H9 (cell line): ENCODE measurements at places on chromosomes 4 and X. TPM values are rescaled to one million over a fixed set of nuclear protein-coding genes. Genes with fewer than 3 reads are reported as not detected.

DNA sequence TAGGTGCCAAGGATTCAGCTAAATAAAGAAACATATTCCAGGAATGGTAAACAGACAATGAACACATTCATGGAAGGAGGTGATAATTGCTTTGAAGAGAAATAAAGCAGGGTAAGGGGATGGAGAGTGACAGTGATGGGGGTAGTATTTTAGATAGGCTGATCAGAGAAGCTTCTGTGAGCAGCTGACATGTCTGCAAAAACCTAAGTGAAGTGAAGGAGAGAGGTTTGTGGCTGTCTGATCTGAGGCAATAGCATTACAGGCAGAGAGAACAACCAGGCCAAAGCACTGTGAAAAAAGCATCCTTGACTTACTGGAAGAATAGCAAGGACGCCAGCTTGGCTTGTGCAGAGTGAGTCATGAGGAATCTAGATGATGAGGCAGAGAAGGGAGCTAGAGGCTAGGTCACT, 271.9 kb upstream of the GATB start:
- DNase-seq: no peak
- no peak overlapping the region for H3K27ac ChIP-seq

DNA sequence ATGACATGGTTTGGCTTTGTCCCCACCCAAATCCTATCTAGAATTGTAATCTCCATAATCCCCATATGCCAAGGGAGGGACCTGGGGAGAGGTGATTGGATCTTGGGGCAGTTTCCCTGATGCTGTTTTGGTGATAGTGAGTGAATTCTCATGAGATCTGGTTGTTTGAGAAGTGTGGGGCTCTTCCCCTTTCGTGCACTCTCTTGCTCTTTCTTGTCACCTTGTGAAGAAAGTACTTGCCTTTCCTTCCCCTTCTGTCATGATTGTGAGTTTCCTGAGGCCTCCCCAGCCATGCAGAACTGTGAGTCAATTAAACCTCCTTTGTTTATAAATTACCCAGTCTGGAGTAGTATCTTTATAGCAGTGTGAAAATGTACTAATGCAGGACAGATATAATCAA, 36.4 kb upstream of the FREM3 start:
- no peak overlapping the region for H3K27ac ChIP-seq
- no peak overlapping the region for H3K4me3 ChIP-seq
- no peaks in the 10 kb centered on the region for H3K27me3 ChIP-seq
- H3K36me3 ChIP-seq: no peaks in the 10 kb centered on the region
- no peaks in the 10 kb centered on the region for H3K4me1 ChIP-seq
- no peak for DNase-seq

DNA sequence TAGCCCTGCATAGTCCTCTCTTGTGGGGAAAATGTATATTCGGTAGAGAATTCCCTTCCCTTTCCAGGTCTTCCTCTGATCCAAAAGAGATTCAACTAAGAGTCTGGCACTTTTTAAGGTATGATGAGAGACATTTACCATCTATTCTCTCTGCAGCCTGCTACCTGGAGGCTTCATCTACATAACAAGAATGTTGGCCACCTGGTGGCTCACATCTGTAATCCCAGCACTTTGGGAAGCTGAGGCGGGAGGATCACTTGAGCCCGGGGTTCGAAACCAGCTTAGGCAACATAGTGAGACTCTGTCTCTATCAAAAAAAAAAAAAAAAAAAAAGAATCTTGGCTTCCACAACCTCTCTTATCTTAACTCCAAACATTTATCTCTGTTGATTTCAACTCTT, 40.4 kb upstream of the NOCT start:
- peak overlapping the region; percentile 82 for H3K27ac ChIP-seq
- H3K27me3 ChIP-seq: no peaks in the 10 kb centered on the region
- H3K4me1 ChIP-seq: peaks cover 8% of the 10 kb centered on the region; the same call in 1 of the 2 replicates
- no peak overlapping the region for H3K4me3 ChIP-seq
- peak; percentile 78 for DNase-seq
- H3K36me3 ChIP-seq: no peaks in the 10 kb centered on the region

GRCh38 chr4:150462743-150463142, 119.2 kb upstream of the MAB21L2 start:
- H3K36me3 ChIP-seq: no peaks in the 10 kb centered on the region
- DNase-seq: no peak
- H3K4me1 ChIP-seq: no peaks in the 10 kb centered on the region
- no peaks in the 10 kb centered on the region for H3K27me3 ChIP-seq
- H3K4me3 ChIP-seq: no peak overlapping the region
- no peak overlapping the region for H3K27ac ChIP-seq

DNA sequence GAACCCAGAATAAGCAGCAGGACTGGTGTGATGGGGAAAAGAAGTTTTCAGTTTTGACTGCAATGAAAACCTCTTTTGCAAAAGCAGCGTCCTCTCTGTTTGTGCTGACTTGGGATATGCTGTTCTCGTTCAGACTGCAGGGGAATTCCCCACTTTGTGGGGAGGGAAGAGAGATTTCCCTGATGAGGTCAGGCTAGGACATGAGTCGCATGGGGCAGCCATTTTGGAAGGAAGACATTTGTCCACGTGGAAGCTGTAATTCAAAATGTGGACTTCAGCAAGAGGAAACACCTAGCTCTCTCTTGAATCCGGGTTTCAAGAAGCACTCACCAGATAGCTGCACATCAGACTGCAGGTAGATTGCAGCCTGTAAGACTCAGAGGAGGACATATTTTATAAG, 39.3 kb downstream of the ING2 start:
- peaks cover 6% of the 10 kb centered on the region; the same call in 1 of the 2 replicates for H3K4me1 ChIP-seq
- H3K36me3 ChIP-seq: peaks cover 7% of the 10 kb centered on the region
- no peaks in the 10 kb centered on the region for H3K27me3 ChIP-seq
- no peak for DNase-seq

GRCh38 chr4:88573276-88573980, 18.9 kb upstream of the HERC3 start:
- H3K27me3 ChIP-seq: no peaks in the 10 kb centered on the region
- H3K36me3 ChIP-seq: no peaks in the 10 kb centered on the region
- DNase-seq: no peak
- peaks cover 7% of the 10 kb centered on the region; the same call in 1 of the 2 replicates for H3K4me1 ChIP-seq
- H3K4me3 ChIP-seq: no peak overlapping the region

DNA sequence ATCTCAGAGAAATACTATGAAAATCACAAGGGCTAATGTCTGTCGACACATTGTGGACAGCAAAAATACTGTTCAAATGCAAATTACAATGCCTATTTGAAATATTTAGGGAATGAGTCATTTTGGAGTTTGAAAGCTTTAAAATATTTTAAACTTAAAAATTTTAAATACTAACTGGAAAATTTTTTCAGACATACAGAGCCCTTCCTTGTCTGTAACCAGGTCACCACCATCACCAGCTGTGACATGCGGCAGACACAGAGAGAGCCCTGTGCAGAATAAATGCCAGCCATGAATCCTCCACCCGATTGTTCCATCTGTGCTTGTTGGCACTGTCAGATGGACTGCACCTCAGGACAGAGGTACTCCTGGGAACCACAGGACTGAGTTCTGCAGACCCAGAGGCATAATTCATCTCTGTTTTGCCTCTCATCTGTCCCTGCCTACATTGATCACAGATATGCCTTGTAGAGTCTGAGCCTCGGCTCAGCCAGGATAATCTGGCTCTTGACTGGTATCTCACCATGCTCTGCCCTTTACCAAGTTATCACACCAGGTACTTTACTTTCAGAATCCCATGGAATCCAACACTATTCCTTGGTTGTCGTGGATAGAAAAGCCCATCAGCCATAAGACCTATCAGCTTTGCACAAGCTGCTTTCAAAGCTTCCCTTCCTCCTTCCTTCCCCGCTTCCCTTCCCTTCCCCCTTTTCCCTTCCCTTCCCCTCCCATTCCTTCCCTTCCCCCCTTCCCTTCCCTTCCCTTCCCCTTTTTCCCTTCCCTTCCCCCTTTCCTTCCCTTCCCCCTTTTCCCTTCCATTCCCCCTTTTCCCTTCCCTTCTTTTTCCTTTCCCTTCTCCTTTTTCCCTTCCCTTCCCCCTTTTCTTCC, 67.2 kb downstream of the TBC1D9 start:
- no peaks in the 10 kb centered on the region for H3K36me3 ChIP-seq
- H3K27ac ChIP-seq: no peak overlapping the region
- no peak overlapping the region for H3K4me3 ChIP-seq

GRCh38 chr4:137608085-137608484, 75.8 kb upstream of the PCDH18 start:
- no peak overlapping the region for H3K27ac ChIP-seq
- H3K36me3 ChIP-seq: no peaks in the 10 kb centered on the region
- H3K27me3 ChIP-seq: no peaks in the 10 kb centered on the region

DNA sequence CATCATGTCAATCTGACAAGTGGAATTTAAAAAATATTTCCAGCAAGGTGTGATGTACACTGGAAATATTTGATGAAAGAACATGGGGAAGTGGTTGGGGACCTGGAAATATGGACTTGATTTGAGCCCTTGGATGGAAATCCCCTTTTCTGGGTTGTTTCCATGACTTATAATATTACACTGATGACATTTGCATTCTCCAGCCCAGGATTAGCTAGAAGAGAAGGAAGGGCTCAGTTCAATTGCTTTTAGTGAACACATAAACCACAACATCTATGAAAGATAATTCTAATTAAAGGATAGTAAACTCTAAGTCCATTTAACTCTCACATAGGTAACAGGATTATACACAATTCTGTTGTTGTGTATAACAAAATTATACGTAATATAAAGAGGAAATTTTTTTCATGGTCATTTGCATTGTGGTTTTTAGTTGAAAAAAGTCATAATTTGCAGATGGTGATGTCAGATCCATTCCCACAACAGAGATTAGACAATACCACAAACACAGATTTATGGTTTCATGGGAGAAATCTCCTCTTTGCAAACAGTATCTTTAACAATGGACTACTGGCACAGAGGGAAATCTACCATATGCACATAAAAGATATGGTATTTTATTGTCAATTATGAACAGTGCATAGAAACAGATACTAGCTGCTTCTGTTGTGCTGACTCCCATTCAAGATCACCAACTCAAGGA, 126.5 kb downstream of the DKK2 start:
- no peak for DNase-seq
- no peak overlapping the region for H3K4me3 ChIP-seq
- no peak overlapping the region for H3K27ac ChIP-seq
- H3K4me1 ChIP-seq: no peaks in the 10 kb centered on the region

- no peak overlapping the region for H3K4me3 ChIP-seq
- peaks cover 8% of the 10 kb centered on the region; the same call in 1 of the 2 replicates for H3K4me1 ChIP-seq
- H3K27me3 ChIP-seq: no peaks in the 10 kb centered on the region
- no peak overlapping the region for H3K27ac ChIP-seq
Measured at GRCh38 chr4:41129128-41129754, 85.1 kb downstream of the APBB2 start.

DNA sequence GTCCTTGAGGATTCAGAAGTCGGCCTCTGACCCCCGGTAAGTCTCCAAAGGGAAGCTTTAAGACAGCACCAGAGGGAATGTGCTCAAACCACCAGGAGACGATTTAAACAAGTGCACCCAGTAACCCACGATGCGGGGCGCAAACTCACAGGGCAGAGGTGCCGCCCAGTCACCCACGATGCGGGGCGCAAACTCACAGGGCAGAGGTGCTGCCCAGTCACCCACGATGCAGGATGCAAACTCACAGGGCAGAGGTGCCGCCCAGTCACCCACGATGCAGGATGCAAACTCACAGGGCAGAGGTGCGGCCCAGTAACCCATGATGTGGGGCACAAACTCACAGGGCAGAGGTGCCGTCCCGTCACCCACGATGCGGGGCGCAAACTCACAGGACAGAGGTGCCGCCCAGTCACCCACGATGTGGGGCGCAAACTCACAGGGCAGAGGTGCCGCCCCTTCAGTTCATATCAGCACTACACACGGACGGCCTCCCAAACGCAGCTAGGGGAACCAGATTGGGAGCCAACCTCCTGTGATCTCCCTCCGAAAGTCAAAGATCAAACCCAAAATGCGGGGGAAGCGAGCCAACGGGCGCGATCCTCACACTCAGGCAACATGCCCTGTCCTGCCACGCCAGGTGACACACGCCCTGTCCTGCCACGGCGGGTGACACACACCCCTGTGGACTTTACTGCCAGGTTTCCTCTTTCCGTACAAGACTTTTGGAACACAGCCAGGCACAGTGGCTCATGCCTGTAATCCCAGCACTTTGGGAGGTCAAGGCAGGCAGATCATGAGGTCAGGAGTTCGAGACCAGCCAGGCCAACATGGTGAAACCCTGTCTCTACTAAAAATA, 11.3 kb downstream of the PPP2R3B start:
- H3K27me3 ChIP-seq: peaks cover 8% of the 10 kb centered on the region; the same call in 1 of the 2 replicates
- peaks cover 3% of the 10 kb centered on the region; the same call in 1 of the 2 replicates for H3K4me1 ChIP-seq
- H3K4me3 ChIP-seq: peak overlapping the region; percentile 86

DNA sequence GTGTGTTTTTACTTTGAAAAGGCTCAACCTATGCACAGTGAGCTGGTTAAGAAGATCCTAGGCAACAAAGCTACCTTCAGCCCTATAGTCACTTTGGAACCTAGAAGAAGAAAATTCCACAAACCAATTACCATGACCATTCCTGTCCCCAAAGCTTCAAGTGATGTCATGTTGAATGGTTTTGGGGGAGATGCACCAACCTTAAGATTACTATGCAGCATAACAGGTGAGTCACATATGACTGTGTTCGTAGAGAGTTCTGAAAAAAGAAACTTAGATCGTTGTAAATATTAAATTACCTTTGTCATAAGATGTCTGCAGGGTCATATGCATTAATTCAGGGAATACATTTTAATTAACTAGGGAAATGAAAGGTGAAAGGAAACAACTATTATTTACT, 287.1 kb downstream of the ANK2 start:
- H3K4me1 ChIP-seq: peaks cover 2% of the 10 kb centered on the region; the same call in 1 of the 2 replicates
- no peak for DNase-seq
- no peak overlapping the region for H3K4me3 ChIP-seq
- H3K27me3 ChIP-seq: no peaks in the 10 kb centered on the region

MORC4 gene
- 3.0 and 4.3 TPM in 2 replicates for total RNA-seq
